ENCODE measurements at places on chromosomes 1 and 21.

- DNase-seq: no peak
Measured at GRCh38 chr1:28518745-28519341, 13.0 kb downstream of the RCC1 start.

- no peak for DNase-seq
Measured at GRCh38 chr1:82162486-82163420, 362.0 kb downstream of the ADGRL2 start.

GRCh38 chr1:182051938-182052337, 9.6 kb downstream of the ZNF648 start:
- no peak for DNase-seq

- DNase-seq: no peak
Measured at GRCh38 chr1:221719987-221720386, 21.9 kb downstream of the DUSP10 start.

DNA sequence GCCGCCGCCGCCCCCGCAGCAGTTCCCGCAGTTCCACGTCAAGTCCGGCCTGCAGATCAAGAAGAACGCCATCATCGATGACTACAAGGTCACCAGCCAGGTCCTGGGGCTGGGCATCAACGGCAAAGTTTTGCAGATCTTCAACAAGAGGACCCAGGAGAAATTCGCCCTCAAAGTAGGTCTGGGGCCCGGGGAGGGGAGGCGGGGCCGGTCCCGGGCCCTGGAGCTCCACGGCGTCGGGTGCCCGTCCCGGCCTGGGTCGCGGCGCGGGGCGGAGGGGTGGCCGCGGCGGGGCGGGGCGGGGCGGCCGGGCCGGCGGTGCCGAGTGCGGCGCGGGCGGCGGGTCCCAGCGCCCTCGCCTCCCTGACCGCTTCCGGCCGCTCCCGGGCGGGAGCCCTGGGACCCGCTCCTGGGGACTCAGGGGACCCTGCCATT, 646 bp downstream of the MAPKAPK2 start:
- no peak for DNase-seq

- DNase-seq: no peak
Measured at GRCh38 chr1:187306710-187307415, 478.1 kb downstream of the PLA2G4A start.

All from NCI-H748 treated with DMSO at 0.1 percent for 48 hours (cell line).